ENCODE measurements at places on chromosomes 13 and 19.

DNA sequence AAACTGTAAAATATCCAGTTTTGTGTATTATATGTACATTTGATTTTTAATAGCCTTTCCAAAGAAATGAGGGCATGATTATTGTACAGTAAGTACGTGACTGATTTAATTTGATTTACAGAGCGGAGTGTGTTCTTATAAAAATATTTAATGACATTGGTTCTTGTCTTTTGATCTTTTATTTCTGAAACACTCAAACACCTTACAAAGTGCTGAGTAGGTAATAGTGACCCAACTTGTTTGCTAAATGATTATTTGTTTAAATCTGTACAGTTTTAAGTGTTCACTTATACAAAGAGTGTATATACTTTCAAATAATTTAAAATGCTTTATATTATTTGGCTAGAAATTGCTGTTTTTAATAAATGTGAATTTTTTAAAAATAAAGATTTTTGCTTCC lies 71.5 kb downstream of the COG3 start:
- DNase-seq, result no peak

DNA sequence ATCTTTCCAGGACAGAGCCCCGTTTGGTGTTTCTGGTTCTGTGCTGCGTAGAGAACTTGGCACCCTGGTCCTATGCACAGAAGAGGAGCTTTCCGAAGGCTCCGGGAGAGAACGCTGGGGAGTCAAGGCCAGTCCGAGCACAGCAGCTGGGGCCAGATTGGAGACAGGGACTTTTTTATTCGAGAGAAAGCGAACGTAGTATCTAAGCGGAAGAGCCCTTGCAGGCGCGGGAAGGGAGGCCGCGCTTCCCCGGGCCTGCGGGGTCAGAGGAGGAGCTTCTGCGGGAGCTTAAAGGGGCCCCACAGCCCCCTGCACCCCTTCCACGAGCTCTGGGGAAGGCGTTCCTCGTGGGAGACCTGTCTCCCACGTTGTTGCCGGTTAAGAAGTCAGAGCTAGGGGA lies 48.6 kb upstream of the ARHGEF7 start:
- DNase-seq, result peak; percentile 82

GRCh38 chr19:14072535-14073260 lies at the start of gene MISP3:
MISP3 (plus strand) TSS chr19:14072786; CDS start chr19:14073310, 524 bp downstream.
- DNase-seq, result no peak

GRCh38 chr13:68897331-68897928 lies 1210.2 kb upstream of the ATXN8OS start:
- DNase-seq, result no peak

- no peak for DNase-seq
Measured at GRCh38 chr13:98222081-98222554, 45.0 kb upstream of the RNF113B start.

DNA sequence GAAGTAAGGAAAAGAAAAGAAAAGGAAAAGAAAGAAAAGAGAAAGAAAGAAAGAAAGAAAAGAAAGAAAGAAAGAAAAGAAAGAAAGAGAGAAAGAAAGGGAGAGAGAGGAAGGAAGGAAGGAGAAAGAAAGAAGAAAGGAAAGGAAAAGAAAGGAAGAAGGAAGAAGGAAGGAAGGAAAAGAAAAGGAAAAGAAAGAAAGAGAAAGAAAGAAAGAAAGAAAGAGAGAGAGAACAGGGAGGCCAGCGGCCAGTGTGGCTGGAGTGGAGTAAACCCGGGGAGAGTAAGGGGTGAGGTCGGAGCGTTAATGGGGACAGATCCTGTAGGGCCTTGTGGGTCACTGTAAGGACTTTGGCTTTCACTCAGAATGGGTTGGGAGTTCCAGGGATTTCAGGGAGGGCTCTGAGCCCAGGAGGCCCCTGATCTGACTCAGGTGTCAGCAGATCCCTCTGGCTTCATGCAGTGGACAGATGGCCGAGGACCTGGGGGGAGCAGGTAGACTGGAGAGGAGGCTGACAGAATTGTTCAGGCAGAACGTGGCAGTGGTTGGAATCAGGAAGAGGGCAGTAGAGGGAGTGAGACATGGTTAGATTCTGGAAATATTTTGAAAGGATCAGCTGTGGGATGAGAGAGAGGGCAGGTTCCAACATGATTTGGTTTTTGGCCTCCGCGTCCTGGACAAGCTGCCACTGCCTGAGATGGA lies 19.8 kb upstream of the FXYD3 start:
- no peak for DNase-seq

DNA sequence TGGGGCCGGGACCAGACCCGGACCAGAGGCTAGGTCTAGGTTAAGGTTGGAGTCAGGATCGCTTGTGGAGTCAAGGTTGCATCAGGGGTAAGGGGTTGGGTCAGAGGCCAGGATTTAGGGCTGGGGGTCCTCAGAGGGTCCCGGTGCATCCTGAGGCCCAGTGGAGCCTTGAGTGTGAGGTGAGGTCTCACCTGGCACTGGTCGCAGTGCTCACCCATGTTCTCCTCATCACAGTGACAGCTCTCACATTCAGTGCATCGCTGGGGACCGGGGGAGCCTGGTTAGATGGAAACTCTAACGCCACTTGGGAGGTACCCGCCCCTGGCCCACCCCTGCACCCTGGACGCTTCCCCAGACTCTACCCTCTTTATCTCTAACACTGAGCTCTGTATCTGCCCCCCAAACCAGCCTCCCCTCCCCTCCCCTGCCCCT lies 3.1 kb downstream of the HRC start:
- DNase-seq, result no peak

GRCh38 chr19:45539459-45539858 lies 32.2 kb downstream of the VASP start:
- DNase-seq, result no peak

DNA sequence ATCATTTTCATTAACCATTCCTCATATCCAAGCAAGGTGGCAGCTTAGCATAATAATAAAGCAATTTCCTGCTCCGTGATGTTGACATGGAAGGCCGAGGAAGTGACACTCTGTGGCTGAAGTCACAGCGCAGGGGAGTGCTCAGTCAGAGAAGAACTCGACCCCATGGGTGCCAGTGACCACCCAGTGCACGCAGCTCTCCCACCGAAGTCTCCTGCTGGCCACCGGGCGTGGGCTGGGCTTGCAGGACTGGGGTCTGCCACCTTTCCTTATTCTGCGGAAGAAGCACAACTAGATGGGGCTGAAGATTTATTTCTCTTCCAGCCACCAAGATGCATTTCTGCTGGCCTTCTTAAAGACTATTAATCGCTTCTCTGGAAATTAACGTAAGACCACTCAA lies 132.1 kb upstream of the SPACA7 start:
- no peak for DNase-seq

GRCh38 chr13:25085125-25085742 lies 10.7 kb upstream of the PABPC3 start:
- DNase-seq, result no peak

DNA sequence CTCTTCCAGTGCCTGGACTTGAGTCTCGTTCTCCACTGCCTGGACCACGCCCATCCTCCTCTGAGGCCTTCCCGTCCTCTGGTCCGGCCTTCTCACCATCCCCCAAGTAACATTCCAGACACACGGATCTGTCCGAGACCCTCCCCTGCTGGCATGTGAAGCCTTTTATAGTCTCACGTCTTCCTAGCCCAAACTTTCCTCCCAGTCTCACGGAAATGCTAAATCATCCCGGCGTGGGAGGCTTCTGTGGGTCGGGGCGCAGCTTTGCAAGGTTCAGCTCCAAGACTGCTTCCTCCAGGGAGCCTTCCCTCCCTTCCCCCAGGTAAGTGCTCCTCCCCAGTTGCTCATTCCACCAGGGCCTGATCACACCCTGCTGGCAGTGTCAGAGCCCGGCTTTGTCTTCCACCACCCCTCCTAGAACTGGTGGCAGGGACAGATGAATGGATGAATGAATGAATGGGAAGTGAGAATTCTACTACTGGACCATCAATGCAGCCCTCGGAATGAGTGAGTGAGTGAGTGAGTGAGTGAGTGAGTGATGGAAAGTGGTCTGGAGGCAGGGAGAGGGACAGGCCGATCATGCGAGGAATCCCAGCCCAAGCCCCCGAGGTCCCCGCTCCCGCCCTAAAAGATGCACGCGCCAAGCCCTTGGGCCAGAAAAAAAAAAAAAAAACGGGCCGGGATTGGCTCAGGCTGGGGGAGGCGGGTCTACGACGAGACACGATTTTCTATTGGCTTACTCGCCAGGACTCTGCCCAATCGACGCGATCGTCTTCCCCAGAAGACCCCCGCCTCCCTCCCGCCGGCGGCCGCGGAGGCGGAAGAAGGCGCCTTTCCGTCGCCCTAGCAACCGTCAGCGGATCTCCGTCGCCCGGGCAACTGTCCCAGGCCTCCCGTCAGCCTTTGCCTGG lies 9.3 kb downstream of the EPHX3 start:
- DNase-seq, result peak; percentile 94

DNA sequence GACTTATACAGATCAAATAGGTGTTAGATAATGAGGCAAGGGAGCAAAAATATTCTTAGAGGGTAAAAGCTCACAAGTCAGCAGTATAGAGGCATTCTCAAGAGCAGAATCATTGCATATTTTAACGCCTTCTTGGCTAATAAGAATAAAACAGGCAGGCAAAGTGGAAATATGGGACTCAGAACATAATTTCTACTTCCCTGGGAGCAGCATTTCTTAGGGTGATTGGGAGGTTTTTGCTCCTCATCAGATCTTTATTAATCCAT lies 39.6 kb downstream of the LHFPL6 start:
- no peak for DNase-seq

GRCh38 chr19:45444318-45445041 lies 20.8 kb upstream of the ERCC1 start:
- peak; percentile 97 for DNase-seq

DNA sequence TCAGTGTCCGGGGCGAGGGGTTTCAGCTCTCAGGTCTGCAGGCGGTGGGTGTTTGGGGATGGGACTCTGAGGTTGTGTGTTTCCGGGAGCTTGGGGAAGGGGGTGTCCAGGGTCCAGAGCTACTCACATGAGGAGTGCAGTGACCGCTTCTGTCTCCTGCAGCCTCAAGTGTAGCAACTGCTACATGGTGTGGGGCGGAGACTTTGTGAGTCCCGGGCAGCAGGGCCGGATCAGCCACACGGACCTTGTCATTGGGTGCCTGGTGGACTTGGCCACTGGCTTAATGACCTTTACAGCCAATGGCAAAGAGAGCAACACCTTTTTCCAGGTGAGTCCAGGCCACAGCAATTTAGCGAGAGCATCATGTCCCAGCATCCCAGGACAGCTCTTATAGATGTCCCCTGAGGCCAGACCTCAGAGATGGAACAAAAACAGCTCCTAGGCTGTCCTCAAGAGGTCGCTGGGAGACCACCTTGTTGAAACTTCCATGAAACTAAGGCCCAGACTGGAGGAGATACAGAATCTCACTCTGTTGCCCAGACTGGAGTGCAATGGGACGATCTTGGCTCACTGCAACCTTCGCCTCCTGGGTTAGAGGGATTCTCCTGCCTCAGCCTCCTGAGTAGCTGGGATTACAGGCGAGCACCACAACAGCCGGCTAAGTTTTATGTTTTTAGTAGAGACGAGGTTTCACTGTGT lies 44.9 kb downstream of the RYR1 start:
- DNase-seq, result no peak

DNA sequence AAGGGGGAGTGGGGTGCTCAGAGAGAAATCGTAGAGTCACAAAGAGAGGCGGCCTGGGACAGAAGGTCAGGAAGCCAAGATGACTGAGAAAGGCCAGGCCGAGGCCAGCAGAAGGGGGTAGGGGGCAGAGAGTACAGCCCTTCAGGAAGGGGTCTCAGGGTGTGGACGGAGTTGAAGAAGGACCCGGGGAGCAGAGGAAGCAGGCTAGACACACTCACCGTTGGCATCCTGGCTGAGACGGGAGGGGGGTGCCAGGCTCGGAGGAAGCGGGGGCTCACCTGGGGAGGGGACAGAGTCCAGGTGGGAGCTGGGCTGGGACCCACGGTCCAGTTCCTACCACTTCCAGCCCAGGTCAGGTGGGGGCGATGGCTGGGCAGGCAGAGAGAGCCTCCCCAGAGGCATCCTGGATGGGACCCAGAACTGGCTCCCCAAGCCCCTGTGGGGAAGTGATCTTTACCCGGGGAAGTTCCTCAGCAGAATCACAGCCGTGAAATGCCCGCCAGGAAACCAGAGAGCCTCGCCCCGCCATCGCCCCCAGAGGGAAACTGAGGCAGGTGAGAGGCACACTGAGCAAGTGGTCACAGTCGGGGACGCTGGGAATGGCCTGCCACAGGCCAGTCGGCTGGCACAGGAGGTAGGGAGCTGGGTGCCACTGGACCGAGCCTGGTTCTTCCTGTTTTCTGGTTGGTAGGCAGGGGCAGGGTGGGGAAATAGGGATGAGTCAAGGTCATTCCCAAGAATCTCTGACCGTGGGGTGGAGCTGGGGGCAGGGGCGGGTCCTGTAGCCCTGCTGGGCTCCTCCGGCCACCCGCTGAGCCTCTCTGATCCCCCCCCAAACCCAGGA lies 1.4 kb downstream of the MATK start:
- no peak for DNase-seq

GRCh38 chr19:5073153-5073844 lies 104.4 kb downstream of the KDM4B start:
- DNase-seq, result no peak

DNA sequence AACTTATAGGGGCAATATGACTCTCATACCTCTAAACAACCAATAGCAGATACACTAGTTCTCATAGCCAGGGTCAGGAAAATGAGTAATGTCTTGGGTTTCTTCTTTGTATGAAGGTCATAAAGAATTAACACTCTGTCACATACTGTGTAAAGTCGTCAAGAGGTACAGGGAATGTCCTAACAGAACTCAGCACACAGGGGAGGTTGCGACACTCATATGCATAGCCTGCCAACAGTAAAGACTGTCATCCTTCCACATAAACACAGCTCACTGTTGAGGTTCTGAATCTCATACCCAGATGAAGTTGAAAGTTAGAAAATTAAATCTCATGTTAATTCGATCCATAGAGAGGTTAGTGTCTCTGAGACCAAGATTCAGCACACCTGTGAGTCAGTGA lies 34.2 kb upstream of the ZNF254 start:
- no peak for DNase-seq

DNA sequence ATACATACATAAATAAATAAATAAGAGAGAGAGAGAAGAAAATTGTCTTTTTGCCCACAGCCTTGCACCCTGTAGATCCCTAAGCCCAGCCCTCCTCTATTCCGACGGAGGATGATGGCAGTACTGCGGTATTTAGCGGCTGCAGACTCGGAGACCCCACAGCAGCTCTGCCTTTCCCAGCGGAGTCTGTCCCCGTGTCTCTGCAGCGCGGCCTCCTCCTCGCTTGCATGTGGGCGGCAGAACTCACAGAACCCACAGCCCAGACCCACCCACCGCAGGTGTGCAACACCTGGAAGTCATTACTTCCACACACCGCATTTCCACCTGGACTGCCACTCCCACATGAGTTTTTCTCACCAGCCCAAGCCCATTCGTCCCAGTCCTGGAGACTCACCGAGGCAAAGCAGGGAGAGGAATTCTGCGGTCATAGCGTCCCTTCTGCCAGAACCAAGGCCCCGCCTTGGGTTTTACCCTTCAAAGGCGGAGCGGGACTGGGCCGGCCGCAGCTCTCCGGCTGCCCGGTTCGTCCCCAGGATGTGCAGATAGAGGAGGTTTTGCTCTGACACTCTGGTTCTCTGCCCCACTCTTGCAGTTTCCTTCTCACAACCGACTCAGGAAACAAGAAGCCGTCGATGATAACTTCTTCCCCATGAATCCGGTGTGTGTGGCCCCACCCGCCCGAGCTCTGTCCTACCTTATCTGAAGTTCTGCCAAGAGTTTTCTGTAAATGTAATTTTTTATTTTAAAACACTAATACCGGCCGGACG lies at the start of gene VSTM1:
VSTM1 (minus strand) TSS at position 548 of the 767 bp plus-strand sequence; CDS start at position 428, 120 bp downstream.
- no peak for DNase-seq

Data from ovary (tissue), 10 donors.